Nucleus accumbens (tissue), 56 donors: ENCODE measurements at places on chromosomes 4 and X.

DNA sequence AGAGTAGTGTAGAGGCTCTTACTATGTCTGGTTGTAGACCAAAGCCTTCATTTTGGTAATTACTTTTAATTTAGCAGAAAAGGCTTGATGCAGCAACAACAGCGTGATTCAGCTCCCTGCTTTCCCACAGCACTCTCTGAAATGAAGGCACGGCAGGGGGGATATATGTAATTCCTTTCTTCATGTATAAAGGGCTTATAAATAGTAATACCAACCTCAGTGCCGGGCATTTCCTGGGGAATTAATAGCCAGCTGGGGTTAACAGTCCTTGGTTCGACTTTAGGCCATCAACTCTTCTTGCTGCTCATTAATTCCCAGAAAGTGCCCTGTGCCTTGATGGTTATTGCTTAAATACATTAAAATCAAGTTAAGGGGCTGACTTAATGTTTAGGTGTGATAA is 669.0 kb downstream of the ZNF674 start:
- no peak for DNase-seq

DNA sequence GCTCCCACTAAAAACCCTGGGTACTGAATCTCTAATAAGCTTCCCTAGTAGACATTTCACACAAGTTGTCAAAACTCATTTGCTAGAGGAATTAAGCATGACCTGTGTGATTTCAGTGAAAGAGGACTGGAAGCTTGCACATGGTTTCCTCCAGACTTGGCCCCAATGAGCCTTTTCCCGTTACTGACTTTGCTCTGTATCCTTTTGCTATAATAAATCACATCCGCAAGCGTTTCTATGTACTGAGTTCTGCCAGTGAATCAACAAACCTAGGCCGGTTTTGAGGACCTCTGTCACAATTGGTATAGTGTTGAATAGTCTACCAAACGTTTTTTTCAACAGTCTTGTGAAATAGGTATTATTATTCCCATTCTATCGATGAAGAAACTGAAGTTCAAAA is 8.2 kb downstream of the ATP11C start:
- DNase-seq, result no peak

DNA sequence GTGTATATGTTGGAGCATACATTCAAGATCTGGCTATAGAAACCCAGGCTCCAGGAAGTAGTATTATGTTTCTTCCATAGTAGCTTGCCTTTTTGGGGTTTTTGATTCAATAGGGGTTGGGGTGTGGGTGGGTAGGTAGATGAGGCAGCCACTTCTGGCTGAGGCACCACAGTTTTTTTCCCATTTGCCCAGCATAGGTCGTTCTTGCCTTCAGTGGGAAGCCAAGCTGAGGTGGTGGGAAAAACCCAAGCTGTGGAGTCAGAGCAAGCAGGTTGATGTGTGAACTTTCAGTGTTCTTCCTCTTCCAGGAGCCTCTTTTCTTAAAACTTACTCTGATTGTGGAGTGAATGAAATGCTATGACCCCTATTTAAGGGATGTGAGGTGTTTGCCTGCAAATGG is 67.0 kb upstream of the RPS6KA3 start:
- no peak for DNase-seq

- no peak for DNase-seq
Measured at GRCh38 chrX:71846429-71846828, 64.2 kb upstream of the NHSL2 start.
